Fibroblast of upper back skin (primary cell): ENCODE measurements at places on chromosomes 7 and 10.

DNA sequence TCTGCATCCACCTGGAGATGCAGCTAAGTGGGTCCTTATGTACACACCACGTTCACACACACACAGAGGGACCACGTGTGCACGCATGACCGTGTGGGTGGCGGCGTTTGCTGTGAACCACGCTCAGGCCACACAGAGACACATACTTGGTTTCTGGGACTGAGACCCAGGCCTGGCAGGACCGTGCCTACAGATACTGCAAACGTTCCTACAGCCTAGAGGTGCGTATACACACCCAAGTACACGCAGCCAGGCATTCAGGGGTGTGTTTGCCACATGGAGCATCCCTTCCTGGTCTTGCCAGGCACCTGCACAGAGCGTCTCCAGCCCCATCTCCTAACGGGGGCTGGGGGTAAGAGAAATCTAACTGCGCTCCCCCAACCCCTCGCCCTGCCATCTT, 49.0 kb upstream of the GTF2IRD1 start:
- DNase-seq, result no peak

DNA sequence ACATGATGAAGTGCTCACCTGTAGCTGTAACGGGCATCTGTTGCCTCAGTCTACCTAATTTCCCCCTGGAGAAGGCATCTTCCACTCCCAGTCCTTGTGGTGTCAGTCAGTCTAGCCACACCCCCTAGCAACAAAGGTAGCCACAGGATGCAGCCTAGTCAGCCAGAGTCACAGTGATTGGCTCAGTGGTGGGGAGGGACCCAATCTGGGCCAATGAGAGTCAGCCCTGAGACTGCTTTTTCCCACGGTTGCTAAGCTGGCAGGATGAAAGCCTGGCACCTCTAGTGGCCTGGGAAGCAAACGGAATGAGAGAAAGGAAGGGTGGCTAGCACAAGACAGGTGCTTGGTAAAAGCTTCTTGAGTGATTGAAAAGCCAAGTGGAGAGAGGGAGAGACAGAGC, 118.6 kb downstream of the SH3PXD2A start:
- DNase-seq, result no peak

DNA sequence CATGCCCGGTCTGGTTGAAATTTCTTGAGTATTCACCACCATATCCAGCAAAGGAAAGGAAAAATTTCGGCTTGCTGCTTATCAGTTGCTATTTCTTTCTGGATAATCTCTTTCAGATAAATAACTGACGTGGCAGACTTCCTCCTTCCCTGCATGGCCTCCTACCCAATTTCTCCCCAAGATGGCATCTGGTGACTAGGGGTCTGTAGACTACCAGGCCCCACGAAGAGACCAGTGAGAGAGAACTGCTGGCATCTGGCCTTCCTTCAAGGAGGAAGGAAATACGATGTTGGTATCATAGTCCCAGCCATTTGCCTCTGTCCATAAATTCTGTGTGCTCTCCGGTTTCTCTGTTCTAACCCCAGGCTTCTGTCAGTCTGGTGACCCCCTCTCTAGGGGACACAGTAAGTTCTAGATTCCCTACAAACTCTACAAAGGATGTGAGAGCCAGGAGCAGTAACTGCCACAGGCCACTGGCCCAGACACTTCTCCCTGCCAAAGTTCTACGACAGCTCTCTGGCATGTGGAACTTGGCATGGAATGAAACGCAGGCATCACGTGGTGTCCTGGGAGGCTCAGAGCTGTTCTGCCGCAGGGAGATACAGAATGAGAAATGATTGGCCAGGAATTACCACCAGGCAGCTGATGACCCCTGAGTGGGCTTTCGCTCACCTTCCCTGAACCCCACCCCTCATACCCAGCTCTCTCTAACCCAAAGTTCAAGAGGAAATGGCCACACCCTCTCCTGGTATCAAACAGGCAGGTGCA, 30.0 kb upstream of the MSRB2 start:
- peak; percentile 73 for DNase-seq

DNA sequence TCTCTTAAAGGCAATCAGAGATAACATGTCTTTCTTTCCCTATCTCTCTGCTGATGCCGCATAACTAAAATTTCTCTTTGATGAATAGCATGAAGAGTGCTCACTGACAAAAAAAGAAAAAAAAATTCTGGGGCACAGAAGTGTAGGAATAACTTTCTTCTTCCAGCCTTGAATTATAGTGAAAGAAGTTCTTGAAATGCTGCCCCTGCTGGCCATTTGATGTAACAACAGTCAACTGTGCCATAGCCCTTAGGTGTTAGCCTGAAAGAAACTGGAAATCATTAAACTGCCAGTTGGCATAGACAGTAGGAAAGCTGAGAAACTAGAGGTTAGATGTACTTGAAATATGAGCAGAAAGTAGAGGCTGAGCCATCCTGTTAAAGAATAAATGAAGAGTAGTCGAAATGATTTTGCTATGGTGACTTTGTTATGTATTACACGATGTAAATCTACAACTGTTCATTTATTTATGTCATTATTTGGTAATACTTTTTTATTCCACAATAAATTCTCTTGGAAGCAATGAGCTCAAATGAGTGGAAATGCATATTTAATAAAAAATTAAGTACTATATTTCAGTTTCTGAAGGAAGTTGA, 48.3 kb upstream of the FAM171A1 start:
- peak; percentile 29 for DNase-seq

- no peak for DNase-seq
Measured at GRCh38 chr10:29534590-29534989, 100.2 kb downstream of the SVIL start.

DNA sequence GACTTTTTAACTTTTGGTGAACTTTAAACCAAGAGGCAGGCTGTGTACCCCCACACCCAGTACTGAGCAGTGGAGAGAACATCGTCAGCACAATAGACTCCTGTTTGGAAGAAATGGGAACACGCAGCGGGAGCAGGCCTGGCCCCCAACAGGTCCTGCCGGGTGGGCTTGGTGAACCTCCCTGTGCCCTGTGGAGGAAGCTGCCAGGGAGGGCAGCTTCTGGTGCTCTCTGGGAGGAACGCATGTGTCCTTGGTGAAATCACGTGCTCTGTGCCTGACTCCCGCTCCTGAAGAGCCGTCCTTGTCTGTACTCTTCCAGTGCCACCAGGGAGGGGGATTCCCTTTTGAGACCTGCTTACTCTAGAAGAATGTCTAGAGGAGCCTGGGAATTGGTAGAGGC, 31.6 kb downstream of the CHAT start:
- DNase-seq, result no peak

GRCh38 chr7:96380111-96380512, 58.2 kb upstream of the SLC25A13 start:
- DNase-seq, result no peak

- DNase-seq, result no peak
Measured at GRCh38 chr10:58570979-58571378, 58.3 kb downstream of the BICC1 start.
